ENCODE measurements at places on chromosomes 1 and 21.

DNA sequence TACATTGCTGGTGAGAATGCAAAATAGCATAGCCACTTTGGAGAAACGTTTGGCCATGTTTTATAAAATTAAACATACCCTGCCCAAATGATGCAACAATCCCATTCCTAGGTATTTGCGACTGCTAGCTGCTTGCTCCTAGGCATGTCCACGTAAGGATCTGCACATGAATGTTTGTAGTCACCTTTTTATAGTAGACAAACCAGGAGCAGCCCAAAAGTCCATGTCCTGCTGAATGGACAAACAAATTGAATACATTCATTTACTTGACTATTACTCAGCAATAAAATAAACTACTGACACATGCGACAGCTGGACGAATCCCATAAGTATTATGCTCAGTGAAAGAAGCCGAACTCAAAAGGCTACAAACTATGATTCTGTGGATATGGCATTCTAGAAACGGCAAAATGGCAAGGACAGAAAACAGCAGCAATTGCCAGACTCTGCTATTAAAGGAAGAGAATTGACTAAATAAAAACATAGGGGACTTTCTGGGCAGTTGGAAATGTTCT, 161.9 kb upstream of the GALNT2 start:
- DNase-seq = no peak

GRCh38 chr1:20698195-20698910, 19.5 kb downstream of the KIF17 start:
- no peak for DNase-seq

DNA sequence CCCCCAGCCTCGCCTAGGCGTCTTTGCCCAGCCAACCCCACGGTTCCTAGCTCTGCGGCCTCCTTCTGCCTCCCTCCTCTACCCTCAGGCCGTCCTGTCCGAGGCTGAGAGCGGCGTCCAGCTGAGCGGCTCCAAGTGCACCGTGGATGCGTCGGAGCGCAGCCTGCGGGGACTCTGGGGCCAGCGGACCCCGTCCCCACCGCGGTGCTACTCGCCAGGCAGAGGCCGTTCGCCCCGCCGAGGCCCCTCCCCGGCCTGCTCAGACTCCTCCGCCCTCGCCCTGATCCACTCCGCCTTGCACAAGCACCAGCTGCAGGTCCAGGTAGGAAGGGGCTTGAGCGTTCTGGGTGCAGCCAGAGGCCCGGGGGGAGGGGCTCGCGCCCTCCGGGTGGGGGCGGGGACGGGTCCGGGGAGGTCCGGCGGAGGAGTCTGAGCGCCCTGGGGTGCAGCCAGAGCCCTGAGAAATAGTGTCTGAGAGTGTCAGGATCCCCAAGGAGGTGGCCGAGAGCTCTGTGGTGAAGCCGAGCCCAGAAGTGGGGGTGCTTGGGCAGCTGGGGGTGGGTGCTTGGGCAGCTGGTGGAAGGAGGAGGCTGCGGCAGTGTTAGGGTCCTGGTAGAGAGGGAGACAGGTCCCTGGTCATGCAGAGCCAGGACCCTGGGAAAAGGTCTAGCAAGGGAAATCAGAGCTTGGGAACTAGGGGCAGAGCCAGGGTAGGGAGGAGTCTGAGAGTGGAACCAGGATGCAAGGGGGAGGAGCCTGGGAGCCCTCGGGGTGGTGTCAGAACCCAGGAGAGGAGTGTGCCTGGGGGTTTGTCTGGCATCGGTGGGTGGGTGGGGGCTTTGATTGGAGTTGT, 3.2 kb upstream of the NBPF3 start:
- no peak for DNase-seq

DNA sequence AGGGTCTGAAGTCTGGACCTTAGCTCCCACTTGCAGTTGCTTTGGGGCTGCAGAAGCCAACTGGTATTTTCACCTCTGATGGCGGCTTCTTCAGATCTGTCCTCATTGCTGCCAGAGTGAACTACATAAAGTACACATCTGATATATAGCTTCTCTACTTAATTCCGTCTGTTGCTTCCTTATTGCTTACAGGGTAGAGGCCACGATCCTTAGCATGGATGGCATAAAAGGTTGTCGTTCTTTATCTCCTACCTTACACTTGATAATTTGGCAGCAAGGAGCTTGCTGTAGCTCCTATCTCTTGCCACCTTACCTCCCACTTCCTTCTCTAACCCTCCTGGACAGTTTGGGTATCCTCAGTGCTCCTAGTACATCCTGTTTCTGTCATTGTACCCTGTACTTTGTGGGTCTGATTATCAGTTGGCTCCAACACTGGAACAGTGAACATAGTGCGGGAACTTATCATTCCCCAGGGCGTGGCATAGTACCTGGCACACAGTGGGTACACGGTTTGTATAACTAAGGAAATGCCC, 30.9 kb upstream of the NBL1 start:
- no peak for DNase-seq

- DNase-seq = no peak
These were observed 43.9 kb downstream of the GALNT2 start for GRCh38 chr1:230110971-230111370.

DNA sequence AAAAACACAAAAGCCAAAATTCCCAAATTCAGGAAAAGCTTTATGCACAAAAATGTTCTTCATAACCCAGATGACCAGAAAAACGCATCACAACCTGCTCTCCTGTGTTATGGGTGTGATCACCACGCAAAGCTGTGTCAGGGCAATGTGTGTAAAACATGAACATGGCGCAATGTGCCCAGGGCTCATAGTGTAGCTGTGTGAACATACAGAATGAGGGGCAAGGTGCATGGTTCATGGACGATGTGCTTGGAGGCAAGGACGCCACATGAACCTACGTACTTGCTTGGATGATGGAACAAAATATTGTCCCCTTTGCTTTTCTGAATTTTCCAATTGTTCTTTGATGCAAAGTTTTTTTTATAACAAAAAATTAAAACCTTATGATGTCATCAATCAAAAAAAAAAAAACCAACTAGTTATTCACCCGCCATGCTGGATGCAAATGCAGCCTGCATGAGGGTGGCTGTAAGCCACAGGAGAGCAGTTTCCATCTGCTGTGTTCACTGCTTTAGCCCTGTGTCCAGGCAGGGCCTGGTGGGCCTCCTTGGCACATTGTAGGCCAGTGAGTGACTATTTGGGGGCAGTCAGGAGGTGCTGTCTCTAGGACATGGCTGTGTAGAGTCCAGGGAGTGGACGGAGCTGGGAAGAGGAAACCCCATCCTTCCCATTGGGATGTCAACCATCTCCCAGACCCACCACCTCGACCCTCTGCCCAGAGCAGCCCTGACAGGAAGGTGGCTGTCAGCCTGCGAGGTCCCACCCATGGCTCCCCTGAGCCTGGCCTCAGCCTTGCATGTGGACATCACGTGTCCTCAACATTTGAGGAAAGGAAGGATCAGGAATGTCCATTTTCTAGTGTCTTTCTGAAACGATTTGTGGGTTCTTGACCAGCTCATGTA, 13.6 kb downstream of the KRTAP10-1 start:
- no peak for DNase-seq

GRCh38 chr1:53462769-53463501, 3.7 kb downstream of the DMRTB1 start:
- no peak for DNase-seq

DNA sequence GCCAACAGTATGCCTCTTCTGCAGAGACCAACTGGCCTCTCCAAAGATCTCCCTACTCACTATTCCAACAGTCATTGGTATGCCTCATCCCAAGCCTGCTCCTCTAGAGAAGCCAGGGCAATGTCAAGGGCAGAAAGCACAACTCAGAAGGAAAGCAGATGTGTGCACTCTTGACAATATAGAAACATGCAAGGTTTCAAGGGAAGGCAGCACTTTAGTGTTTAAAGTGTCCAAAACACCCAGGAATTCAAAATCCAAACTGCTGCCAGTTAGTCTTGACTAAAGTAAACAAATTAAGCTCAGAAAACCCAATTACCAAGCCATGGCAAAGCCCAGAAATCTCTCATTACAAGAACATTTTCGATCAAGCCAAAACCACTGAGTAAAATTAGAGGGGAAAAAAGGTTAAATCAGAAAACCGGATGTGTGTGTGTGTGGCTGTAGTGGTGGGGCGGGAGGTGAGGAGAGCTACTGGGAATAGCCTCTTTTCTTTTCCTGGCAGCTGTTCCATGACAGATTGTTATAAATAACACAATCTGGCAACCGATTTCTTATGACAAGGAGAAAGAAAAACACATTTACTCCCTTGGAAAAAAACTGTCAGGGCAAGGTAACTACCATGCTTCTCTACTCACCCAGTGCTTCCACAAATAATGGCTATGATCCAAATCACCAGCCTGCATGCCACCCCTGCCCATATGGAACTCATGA, 39.2 kb downstream of the EIF2B3 start:
- DNase-seq = no peak

GRCh38 chr1:47971385-47972160, 25.6 kb downstream of the TRABD2B start:
- DNase-seq = no peak

- DNase-seq = no peak
These were observed 2.3 kb downstream of the IL6R start for GRCh38 chr1:154407198-154408091.

GRCh38 chr1:87872692-87873091, 544.0 kb downstream of the LMO4 start:
- no peak for DNase-seq

- no peak for DNase-seq
These were observed 10.1 kb upstream of the GORAB start for GRCh38 chr1:170521818-170522217.

GRCh38 chr1:101098907-101099306, 73.3 kb upstream of the DPH5 start:
- DNase-seq = no peak

GRCh38 chr1:162383091-162383490, 1.6 kb downstream of the C1orf226 start:
- DNase-seq = peak; percentile 77

DNA sequence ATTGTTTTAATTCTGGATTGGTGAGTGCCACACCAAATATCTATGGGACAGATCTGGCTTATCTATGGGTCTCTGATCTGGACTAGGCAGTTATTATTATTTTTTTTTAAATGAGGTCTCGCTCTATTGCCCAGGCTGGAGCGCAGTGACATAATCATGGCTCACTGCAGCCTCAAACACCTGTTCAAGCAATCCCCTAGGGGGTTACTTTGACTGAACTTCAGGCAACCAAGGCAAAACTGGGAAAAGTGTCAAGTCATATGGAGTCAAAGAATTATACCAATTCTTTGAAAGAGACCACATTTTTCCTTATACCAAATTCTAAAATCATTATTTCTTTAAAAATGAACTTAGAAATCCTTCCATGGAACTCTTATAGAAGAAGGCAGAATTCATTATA, 129.1 kb upstream of the HOOK1 start:
- DNase-seq = no peak

DNA sequence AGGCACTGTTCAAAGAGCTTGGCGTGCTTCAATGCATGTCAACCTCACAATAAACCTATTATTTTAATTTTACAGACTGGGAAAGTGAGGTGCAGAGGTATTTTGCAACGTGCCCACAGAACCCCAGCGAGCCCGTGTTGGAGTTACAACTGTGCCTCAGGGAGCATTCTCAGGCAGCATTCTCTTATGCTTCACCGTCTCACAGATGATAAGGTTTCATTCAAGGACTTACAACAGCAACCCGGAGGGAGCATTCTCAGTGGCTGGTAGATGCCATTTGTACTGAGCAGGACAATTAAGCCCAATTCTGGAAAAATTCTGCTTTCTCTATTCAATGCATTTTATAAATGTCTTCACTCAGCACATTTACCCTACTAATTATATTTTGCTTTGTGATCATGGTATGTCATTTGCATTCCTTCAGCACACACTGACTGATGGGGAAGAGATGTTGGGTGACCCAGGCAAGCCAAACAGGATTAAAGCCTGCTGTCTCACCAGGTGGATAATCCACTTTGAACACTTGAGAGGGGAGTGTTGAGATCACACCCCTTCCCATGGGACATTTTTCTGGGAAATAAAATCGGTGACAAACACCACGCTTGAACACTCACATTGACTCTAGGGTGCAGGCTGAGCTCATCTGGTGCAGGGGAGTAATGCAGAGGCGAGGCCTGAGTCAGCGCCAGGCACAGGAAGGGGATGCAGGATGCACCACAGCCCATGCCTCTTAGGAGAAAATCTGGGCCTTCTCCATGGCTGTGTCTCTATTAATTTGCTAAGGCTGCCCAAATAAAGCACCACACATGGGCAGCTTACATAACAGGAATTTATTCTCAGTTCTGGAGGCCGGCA, 113.9 kb downstream of the CLIC6 start:
- DNase-seq = no peak

DNA sequence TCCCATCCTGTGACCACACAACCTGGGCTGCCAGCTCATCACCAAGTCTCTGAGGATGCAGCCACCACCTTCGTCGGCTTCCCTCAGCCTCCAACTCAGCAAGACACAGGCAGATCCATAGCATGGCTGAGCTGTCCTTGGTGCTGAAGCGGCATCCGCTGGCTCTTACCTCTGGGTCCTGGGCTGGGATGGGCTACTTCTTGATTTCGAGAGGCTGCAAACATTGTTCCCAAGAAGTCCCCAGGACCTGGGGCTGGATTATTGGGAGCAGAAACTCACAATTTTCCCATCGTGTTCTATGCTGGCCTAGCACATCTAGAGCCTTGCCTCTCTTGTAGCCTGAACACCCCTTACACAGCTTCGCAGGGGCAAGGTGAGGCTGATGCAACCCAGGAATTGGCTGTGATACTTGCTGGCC, 24.9 kb upstream of the C1QA start:
- no peak for DNase-seq

DNA sequence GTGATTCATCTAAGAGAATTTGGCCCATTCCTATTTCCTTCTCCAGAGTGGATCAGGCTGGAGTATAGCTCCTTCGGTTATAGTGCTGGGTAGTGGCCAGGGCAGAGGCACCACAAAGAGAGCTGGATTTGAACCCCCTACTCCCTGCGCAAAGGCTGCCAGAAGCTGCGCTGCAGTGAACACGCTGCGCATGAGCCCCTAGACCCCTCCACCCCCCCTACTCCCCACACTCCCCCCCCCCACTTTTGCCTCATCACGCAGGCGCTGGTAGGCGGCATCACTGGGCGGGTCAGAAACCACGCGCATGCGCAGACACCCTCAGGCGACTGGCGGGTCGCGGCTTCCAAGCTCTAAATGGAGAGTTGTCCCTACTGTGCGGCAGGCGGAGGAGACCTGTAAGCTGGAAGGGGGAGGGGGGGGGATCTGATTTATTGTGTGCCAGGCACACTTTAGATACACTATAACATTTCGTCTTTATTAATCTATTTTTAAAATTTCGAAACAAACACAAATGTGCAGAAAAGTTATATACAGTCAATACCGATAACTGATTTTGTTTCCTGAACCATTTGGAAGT, 38.7 kb upstream of the HMGN1 start:
- DNase-seq = no peak

DNA sequence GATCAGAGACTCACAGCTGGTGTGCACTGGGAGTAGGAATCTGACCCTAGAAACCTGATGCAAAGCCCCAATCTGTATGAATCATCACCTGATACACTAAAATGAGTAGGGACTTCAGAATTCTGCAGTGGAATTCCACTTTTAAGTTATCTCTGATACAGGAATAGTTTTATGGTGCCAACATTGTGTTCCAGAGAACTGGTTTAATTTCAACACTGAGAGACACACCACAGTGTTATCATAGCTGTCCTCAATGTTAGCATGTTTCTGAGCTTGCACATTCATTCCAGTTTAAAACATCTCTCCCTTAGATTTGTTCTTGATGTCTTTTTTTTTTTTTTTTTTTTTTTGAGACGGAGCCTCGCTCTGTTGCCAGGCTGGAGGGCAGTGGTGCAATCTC, 7.1 kb downstream of the UTS2 start:
- DNase-seq = no peak

- peak; percentile 77 for DNase-seq
These were observed 47.6 kb downstream of the IRF2BP2 start for GRCh38 chr1:234562334-234562733.

GRCh38 chr1:155437405-155437804, 116.7 kb downstream of the RUSC1 start:
- DNase-seq = no peak

GRCh38 chr1:229631148-229631547, 5.1 kb downstream of the URB2 start:
- no peak for DNase-seq

All from vagina (tissue), 2 donors.